ENCODE measurements at places on chromosomes 1 and 21.

DNA sequence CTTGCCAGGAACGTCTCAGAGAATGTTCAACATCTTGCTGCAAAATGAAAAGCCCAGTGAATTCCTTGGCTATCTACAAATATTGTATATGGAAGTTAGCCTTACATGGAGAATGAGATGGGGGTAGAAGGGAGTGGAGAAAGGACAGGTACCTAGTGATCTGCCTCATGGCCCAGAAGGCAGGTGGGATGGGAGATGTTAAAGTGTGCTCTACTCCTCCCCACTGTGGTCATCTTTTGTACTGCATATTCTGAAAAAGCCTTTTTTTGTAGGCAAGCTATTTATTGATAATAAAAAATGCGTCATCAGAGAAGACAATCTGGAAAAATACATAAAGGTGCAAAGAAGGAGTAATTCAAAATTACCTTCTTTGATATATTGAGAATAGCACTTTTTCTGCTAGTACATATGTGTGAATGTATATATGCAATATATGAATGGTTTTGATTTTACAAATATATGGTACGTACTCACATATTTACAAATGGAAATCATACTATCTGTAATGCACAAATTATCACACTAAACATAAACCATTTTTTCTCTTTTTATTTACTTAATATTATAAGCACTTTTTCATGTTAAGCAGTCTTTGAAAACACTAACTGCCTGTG lies 19.1 kb upstream of the SLC5A9 start:
- DNase-seq, result no peak

GRCh38 chr1:70442490-70442889 lies 31.4 kb downstream of the CTH start:
- no peak for DNase-seq

GRCh38 chr1:155103325-155103724 lies 24.4 kb upstream of the EFNA1 start:
- no peak for DNase-seq

GRCh38 chr1:9542430-9542829 lies 3.2 kb downstream of the SLC25A33 start:
- no peak for DNase-seq

DNA sequence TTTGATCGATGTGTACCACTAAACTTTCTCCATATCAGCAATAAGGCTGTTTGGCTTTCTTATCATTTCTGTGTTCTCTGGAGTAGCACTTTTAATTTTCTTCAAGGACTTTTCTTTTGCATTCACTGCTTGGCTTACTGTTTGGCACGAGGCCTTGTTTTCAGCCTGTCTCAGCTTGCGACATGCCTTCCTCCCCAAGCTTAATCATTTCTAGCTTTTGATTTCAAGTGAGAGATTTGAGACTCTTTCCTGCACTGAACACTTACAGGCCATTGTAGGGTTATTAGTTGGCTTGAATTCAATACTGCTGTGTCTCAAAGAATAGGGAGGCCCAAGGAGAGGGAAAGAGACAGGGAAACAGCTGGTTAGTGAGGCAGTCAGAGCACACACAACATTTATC lies 120.6 kb upstream of the KCND3 start:
- DNase-seq, result no peak

- no peak for DNase-seq
Measured at GRCh38 chr1:1433804-1434130, 1.7 kb upstream of the VWA1 start.

GRCh38 chr21:33801424-33802405 lies 113.9 kb downstream of the ATP5PO start:
- no peak for DNase-seq

- DNase-seq, result no peak
Measured at GRCh38 chr1:74771913-74772515, 39.1 kb downstream of the TYW3 start.
